ENCODE measurements at places on chromosomes 12 and 14.

DNA sequence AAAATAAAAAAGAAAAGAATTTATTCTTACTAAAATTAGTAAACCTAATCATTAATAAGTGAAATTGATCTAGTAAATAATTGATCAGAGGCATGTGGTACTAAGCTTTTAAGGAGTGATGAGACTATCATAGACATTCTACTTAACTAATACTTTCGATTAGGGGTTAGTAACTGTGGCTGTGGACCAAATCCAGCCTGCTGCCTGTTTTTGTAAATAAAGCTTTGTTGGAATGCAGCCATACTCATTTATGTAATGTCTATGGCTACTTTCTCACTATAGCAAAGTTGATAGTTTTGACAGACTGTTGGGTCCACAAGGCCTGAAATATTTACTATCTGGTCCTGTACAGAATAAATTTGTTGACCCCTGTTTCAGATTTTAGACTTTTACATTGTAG, 63.2 kb downstream of the PLEKHA5 start:
- no peak for DNase-seq

- DNase-seq: no peak
These were observed 255.7 kb downstream of the BTG1 start for GRCh38 chr12:91889910-91890309.

DNA sequence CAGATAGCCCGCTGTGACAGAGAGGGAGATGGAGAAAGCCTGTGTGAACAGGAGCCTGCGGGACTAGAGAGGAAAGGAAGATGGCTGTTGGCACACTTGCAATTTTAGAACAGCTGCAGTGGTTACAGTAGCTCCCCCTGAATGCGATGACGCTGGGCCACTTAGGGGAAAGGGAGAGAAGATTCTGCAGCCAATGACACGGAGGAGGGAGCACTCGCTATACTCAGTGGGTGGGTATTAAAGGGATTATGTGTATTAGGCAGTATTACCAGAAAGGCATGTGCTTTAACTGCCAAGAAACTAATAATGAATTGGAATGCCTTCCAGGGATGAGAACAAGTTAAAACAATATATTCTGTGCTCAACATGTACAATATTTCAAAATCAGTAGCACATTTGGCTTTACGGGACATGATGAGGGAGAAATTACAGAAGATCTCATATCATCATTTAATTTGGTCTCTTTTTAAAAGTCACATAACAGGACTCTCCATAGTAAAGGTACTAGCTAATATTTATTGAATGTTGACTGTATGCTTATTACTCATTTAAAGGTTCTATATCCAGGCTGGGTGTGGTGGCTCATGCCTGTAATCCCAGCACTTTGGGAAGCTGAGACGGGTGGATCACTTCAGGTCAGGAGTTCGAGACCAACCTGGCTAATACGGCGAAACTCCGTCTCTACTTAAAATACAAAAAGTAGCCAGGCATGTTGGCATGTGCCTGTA, 35.9 kb upstream of the FOS start:
- peak; percentile 28 for DNase-seq

DNA sequence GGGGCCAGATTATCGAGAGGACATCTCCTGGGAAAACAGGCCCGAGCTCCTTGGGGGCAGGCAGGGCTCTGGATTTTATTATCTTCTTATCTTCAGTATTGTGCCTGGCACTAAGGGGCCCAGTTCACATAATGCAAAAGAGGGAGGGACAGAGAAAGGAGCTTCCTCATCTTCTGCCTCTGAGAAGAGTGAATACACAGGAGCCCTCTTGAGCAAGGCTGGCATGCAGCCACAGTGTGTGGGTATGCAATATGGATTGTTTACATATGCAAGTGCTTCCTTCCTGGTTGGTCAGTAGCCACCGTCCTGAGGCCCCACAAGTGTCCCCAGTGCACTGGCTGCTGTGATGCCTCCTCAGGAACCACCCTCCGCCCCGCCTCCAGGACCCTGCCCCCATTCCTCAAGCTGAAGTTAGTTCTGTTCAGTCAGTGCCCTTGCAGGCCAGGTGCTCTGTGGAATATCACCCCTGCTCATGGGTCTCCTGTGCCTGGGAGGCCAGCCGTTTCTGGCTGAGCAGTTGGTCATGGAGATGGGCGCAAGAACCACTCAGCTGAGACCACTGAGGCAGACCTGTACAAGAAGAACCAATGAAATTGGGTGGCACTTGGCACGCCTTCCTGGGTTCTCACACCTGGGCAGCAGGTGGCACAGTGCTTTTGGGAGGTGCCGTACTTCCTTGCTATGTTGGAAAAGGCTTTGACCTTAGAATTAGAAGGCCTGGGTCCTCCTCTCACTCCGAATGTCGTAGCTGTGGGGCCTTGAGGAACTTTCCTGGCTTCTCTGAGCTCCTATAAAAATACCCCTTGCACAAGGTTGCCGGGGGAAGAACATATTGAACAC, 35.1 kb upstream of the ACTN1 start:
- peak; percentile 62 for DNase-seq

DNA sequence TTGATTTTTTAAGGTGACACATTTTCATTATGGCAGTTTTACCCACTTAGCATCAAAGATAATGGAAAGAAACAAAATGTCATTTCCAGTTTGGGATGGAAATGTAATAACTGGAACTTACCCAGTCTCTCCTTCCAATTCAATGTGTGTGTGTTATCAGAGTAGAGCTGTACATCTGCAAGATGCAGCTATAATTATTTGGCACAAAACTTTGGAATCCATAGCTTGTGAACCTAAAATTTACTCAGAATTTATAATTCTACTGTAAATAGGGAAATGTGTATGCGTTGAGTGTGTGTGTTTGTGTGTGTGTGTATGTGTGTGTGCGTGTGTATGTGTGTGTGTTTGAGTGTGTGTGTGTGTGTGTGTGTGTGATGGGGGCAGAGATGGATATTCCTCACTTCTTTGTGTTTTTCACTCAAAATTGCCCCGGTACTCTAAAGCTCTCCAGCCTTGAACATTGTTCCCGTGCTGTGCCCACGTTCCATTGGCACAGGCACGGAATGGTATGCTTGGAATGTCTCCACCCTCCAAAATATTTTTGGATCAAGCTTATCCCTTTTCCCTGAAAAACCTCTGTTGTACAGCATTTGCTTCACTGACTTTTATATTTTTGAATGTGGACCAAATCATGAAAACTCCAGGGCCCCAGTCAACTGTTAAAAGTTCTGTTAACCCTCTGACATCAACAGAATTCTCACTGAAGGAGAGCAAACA, 150.2 kb upstream of the BMP4 start:
- no peak for DNase-seq

DNA sequence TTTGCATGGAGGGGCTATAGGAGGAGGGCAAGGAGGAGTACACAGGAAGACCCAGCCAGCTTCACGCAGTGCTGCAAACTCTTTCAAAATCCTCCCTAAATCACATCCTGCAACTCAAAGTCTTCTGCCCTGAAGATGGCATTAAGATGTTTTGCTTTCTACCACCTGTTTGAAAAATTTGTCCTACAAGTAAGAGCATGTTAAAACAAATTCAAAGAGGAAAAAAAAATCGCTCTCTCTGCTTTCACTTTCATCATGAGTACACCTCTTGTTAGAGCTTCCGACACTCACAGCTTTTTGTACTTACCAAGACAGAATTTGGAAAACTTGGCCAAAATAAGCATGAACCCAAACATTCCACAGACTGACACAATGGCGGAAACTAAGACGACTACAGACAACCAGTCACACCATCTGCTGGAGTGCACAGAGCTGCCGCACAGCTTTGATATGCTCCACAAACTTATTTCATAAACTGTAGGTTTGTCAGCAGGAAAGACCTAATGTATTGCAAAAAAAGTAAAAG, 21.3 kb downstream of the GCH1 start:
- no peak for DNase-seq

- peak; percentile 43 for DNase-seq
These were observed at the start of gene LRFN5 for GRCh38 chr14:41606532-41607303. Gene LRFN5 (plus strand): TSS chr14:41606876.

- no peak for DNase-seq
These were observed 88.0 kb downstream of the KIF21A start for GRCh38 chr12:39354955-39355354.

DNA sequence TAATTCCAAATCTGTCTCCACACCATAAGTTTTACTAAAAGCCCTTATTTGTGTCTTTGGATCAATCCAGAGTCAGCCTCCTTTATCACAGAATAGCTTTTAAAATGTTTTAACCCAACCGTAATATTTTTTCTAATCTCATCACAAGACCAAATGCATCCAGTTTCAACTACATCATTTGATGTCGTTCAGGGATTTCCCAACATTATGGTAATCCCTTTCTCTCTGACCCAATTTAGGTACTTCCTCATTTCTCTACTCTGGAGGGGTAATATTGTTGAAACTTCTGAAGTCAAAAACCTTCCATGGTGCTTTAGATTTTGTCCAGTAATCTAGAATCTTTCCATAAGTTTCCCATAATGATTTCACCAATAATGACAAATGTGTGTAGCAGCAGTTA, 596.8 kb downstream of the SOX5 start:
- DNase-seq: no peak

DNA sequence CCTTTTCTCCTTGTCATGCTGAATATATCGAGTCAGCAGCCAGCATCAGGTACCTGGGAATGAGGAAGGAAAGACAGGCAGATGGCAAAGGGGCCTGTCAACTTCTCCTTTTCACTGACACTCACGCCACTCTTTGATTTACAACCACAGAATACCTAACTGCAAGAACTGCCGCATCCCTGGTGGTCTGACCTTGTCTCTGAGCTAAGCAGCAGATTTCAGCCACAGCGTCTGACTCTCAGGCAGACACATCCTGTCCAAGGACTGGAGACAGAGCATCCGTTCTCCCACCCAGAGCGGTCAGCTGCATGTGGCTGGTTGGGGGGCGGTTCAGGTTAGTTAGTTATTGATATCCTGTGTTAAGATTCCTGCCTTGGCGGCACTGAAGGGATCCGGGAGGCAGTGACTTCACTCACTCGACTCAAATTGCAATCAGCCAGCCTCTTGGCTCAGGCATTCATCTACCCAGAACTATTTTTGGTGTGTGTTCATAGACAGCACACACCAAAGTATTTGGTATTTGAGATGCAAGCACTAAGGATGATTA, 11.2 kb upstream of the MAP1LC3B2 start:
- DNase-seq: no peak

DNA sequence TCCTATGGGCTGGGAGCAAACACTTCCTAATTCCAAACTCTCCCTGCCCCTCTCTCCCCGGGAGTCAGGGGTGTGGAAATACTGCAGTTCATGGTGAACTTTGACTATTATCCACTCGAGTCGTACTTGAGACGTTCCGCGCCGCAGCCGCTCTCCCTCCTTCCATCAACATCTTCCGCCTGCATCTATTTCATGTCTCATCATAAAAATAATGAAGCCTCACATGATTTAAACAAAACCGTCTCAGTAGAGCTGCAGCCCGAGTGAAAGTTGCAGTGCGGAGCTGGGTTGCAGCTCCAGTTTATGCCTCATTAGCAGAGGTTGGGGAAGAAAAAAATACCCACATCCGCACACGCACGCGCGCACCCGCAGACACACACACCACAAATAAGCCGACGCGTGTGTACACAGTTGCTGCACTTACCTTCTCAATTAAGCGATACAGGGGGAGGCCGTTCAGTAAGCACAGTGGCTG, 283 bp downstream of the LMO3 start:
- DNase-seq: no peak

DNA sequence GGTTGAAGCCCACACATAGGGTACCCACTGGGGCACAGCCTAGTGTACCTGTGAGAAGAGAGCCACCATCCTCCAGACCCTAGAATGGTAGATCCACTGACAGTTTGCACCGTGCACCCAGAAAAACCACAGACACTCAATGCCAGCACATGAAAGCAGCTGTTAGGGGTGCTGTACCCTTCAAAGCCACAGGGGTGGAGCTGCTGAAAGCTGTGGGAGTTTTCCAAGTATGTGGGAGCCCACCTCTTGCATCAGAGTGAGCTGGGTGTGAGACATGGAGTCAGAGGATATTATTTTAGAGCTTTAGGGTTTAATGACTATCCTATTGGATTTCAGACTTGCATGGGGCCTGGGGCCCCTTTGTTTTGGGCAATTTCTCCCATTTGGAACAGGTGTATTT, 30.5 kb downstream of the TSPAN19 start:
- no peak for DNase-seq

GRCh38 chr14:84087986-84088531, 1441.9 kb upstream of the FLRT2 start:
- DNase-seq: no peak

DNA sequence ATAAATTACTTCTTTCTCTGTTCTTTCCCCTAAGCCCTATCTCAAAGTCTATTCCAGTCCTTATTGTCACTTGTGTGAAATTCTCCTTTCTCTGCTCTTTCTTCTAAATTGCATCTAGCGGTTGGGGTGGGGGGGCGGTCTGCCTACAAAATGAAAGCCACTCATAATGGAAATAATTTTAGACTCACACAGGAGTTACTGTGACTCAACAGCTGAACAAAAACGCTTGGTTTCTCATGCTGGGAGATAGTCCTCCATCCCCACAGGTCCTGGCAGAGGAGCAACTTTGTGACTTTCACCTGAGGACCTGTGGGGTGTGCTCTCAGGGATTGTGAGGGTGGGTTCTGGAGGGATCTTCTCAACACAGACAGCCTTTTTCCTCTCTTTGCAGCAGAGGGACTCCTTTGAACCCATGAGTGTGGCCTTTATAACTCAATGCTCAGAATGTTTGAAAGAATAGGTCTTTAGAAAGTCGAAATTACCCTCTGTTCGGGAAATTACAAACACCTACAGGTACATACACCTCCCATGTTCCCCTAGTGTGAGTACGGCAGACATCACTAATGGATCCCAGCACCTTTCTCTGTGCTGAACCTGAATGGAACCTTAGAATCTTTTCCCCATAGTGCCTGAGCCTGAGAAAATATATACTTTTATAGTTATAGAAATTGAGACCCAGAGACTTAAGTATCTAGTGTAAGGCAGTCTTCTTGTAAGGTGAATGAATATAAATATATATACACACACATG, 109.7 kb downstream of the CHST11 start:
- no peak for DNase-seq

- DNase-seq: peak; percentile 2
These were observed 393.2 kb downstream of the TMEM121 start for GRCh38 chr14:105919458-105920150.

DNA sequence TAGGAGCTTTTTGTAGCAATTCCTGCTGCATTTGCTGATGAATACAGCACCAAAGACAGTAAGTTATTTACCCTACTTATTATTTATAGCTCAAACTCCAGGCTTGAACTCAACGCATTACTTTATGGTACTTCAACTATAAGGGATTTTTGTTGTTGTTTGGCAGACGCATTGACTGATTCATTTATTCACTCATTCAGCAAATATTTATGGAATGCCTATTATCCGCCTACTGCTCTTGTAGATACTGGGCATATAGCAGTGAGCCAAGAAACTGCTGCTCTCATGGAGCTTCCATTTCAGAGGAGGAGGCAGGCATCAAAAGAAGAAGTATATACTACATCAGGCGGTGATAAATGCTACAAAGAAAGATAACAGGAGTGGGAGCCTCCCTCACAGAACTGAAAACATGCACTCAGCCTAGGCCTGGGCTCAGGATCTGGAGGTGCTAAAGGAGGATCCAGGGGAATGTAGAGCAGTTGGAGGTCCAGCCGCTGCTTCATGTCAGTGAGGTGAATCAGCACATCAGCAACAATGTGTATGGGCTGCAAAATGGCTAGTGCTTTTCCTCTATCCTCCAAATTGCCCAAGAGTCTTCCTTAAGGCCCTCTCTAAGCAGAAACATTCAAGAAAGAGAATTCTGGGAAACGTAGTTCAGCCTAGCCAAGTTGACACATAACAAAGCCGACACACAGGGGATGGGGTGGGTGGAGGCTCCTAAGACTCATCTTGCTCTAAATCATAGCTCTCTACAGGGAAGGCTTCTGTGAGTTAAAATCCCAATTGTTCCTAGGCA, 157.5 kb downstream of the NRXN3 start:
- no peak for DNase-seq

Measured in left ventricle myocardium inferior (tissue), 1 donor.